ENCODE measurements at places on chromosomes 7 and 10. TPM values are rescaled to one million over a fixed set of nuclear protein-coding genes. Genes with fewer than 3 reads are reported as not detected.

Gene NRCAM
- total RNA-seq, result 0.62 TPM

Gene HABP2
- not detected for total RNA-seq

Gene BLNK
- total RNA-seq, result 1.3 TPM

Gene ECHDC3
- 94.6 TPM for total RNA-seq

Gene CFAP70
- 1.7 TPM for total RNA-seq

Gene TET1
- total RNA-seq, result 3.6 TPM

Gene DDX56
- total RNA-seq, result 31.6 TPM

Gene BMI1
- total RNA-seq, result 38.8 TPM

Gene ZNF853
- 11.1 TPM for total RNA-seq

Gene IDI2
- total RNA-seq, result not detected

Gene AKR1D1
- not detected for total RNA-seq

Gene LRRC61
- total RNA-seq, result 3.7 TPM

Gene CDNF
- 2.0 TPM for total RNA-seq

Gene GALNT17
- total RNA-seq, result 57.9 TPM

Gene RAB18
- 124 TPM for total RNA-seq

Gene OR2A25
- total RNA-seq, result not detected

Gene CPA5
- not detected for total RNA-seq

Gene IPMK
- total RNA-seq, result 2.2 TPM

Gene GDF2
- not detected for total RNA-seq

Gene C1GALT1
- 19.4 TPM for total RNA-seq

Gene CLDN4
- not detected for total RNA-seq

Gene JAKMIP3
- 2.0 TPM for total RNA-seq

Gene RADIL
- total RNA-seq, result 2.8 TPM

Gene MMD2
- total RNA-seq, result not detected

Gene PDE6C
- not detected for total RNA-seq

Gene DMTF1
- total RNA-seq, result 24.4 TPM

Gene CYP3A5
- 0.25 TPM for total RNA-seq

Gene UTF1
- not detected for total RNA-seq

Gene ITGA8
- 0.82 TPM for total RNA-seq

Gene ADCY1
- 8.9 TPM for total RNA-seq

Gene DKK1
- not detected for total RNA-seq

Gene EXOSC1
- 14.7 TPM for total RNA-seq

Gene MASTL
- total RNA-seq, result 1.4 TPM

Gene TPK1
- 4.9 TPM for total RNA-seq

Gene GLRX3
- total RNA-seq, result 64.8 TPM

Gene HOXA11
- not detected for total RNA-seq

Data from left ventricle myocardium superior (tissue), 1 donor.